CD4-positive, alpha-beta T cell treated with Interleukin-12 subunit alpha and Interleukin-12 subunit beta, for 1 hour (primary cell): ENCODE measurements at places on chromosomes 3 and 15.

DNA sequence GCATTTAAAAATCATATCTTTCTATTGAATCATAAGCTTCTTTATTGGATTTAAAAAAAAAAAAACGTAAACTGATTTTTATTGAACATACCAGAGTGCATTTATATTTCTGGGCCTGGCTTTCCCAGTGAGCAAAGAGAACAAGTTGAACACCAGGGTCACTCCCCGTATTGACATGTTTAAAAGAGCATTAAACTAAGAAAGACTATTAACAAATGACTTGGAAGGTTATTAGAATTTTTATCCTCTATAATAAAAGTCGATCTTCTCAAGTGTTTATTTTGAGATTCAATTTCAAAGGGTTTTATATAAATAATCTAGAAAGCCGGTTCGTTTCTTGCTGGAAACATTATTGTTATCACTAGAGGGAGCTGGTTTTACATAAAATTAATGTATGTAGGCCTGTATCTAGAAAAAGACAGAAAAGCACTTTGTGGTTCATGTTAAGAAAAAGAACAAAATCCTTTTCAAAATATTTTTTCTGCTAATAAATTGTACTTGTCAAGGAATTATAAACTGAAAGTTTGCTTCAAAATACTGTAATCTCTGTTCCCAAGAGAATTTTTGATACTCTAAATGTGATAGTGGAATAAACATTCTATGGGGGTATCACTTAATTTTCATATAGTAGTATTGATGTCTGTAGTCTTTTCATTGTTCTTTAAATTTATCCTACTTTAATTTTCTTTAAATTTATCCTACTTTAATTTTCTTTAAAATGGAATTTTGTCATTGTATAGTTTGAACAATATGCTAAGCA is 321.8 kb upstream of the MME start:
- DNase-seq = no peak

DNA sequence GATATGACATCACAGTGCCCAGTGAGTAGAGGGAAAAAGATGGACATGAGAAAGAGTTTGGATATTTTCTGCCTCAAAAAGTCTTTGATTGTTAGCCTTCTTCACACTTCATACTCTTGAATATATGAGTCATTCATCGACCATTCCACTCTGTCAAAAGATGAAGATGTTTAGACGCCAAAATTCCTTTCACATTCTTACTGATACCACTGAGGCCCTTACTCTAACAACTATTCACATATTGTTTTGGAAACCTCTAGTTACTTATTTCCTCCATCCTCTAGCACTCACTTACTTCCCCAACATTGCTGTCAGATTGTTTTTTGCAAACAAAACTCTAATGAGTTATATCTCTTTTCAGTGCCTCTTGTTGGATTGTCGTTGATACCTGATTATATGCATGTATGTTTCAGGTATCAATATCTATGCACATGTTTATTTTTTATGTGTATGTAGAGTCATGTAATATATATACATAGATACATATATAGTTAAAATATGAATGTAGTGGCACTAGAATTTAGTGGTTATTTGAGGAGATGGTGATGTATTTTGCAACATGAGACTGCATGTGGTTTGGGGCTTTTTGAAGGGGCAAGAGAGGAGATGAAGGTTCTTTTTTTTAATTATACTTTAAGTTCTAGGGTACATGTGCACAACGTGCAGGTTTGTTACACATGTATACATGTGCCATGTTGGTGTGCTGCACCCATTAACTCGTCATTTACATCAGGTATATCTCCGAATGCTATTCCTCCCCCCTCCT is 40.0 kb upstream of the OR5H6 start:
- DNase-seq = no peak

DNA sequence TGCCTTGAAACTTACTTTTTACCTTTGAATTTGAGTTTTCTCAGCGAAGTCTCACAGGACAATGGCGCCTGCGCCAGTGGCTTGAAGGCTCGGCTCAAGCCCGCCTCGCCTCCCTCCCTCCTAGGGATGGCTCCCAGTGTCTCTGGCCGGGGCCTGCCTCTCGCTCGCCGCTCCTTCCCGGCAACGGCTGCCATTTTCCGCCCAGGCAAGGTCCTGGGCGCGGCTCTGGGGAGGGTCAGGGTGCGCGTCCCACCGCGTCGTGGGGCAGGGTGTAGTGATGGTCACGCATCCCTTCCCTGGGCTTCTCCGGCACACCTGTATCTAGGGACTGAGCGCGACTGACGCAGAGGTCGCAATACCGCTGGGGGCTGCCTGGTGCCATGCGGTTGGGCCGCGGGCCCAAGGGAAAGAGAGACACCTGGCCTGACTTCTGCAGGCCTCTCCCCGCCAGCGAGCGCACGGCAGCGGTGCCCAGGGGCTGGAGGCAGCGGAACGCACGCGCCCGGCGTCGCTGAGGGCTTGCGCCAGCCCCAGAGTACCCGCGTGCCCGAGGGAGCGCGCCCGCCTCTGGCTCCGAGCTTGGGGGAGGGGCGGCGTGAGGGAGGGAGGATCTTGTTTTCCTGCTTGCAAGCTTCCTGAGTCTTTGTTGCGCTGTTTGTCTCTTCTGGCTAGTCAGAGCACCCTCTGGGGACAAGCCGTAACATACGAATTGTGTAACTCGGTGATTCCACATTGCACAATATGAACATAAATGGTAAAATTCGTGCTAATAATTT is 20.7 kb upstream of the FEM1B start:
- peak; percentile 61 for DNase-seq

GRCh38 chr3:116445990-116446389 is 703 bp upstream of the LSAMP start:
- DNase-seq = no peak

- DNase-seq = no peak
Measured at GRCh38 chr15:23787346-23788105, 100.4 kb upstream of the NDN start.

GRCh38 chr15:89383365-89384175 is 48.9 kb upstream of the POLG start:
- no peak for DNase-seq

- DNase-seq = no peak
Measured at GRCh38 chr3:177705976-177706823, 508.9 kb upstream of the TBL1XR1 start.

DNA sequence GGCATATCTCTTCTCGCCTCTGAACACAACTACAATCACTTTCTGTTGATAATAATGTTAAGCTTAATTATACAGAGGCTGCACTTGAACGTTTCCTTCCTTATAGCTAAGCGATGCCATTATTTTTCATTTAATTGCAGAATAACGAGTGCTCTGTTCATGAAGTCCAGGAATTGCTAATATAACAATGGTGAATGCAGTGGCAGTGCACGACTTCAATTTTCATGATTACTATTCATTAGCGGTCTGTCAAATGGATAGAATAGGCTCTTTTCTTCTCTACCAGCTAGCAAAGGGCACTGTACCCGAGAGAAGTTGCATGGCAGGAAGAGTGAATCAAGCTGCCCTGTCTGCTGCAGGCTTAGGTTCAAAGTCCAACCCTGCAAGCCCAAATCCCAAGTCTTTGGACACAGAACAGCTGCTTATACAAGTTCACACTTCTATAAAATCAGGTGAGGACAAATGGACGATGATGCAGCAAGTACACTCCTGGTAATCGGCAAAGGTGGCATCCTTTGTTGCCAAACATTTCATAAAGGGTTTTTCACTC is 75.6 kb downstream of the PDZRN3 start:
- no peak for DNase-seq

DNA sequence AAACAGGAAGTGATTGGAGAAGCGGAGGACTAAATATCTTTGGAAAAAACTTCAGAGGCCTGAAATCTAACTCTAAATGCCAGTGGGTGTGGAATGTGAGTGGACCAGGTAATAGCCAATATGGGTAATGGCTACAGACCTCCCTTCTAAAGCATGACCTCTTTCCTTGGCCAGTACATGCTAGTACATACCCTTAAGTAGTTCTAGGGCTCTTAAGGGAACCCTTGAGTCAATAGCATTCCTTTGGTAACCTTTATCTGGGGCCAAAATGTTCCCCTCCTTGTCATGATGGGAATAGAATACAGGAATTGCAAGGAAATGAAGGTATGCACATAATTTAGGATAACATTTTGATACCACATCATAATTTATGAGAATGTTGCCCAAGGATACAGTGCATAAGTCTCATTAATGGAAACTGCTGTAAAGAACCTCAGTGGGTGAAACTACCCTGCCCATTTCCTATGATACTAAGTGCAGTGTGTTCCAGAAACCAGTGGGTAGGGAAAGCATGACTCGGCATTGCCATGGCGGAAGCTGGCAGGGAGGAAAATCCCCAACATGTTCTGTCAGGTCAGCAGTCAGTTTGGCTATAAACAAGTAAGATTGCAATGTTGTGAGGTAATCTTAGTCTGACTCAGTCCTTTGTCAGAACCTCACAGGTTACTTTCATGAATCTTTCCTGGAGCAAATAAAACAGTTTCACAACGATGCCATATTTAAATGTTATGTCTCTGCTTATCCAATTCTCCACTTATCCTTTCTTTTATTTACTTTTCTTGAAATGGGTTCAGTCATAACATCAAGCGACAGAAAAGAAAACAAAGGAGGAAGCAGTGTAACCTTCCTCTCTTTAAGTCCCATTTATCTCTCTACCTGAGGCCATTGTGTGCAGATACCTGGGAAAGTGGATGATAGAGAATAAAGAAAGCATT is 23.5 kb upstream of the RAP2B start:
- DNase-seq = peak; percentile 15

DNA sequence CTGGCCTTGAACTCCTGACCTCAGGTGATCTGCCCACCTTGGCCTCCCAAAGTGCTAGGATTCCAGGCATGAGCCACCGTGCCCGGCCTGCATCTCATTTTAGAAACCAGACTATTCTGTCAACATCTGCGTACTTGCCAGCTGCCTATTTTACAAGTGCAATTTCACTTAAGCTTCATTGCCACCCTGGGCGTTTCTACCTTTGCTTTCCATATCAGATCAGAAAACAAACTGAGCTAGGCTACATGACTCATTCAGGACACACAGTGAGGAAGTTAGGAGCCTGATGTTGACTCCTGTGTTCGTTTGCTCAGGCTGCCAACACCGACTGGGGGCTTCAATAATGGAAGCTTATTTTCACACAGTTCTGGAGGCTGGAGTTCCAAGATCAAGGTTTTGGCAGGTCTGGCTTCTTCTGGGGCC is 42.3 kb upstream of the KLHL25 start:
- DNase-seq = no peak

- DNase-seq = no peak
Measured at GRCh38 chr3:35064761-35065160, 574.6 kb upstream of the ARPP21 start.

DNA sequence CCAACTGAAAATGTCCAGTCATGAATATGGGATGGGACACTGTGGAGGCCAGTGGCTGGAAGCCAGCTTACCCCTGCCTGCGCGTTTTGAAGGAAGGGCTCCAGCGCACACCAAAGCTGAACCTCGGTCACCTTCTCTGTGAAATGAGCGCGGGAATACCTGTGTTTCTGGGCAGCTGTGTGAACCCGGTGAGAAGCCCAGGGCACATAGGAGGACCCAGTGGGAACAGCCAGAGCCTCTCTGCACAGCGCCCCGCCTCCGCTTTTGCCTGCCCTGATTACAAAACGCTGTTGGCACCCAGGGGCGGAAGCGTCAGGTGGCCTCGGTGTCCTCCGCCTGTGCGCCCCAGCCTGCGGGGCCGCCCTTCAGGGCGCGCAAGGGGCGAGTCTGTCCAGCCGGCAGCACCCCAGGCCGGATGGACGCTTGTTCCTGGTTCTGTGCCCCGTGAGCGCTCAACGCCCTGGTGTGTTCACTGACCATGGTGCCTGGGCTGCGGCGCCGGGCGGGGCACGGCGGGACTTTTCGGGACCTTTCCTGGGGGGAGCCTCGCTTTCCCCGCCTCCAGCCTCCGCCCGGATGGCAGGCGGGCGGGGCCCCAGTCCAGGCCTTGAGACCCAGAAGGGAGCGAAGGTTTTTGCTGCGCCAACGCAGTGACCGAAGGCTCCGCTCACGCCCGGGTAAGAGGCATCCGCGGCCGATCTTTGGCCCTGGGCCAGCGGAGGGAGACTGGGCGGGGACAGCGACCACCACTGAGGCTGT is at the start of gene SQOR:
SQOR (plus strand) TSS at position 598 of the 759 bp plus-strand sequence. CDS start 23,895 bp downstream, outside the sequence.
- peak; percentile 70 for DNase-seq

DNA sequence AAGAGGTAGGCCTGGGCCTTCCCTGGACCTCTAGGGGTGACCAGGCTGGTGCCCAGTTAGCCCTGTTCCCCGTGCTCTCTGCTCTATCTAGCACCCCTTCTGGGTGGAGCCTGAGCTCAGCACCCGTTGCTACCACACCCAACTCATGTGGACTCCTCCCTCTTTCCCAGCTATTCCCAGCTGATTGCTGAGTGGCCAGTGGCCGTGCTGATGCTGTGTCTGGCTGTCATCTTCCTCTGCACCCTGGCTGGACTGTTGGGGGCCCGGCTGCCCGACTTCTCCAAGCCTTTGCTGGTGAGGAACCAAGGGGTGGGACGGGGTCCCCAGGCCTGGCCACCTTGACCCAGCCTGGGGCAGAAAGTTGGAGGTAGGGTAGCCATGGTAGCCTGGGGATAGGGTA is 6.2 kb downstream of the DISP2 start:
- no peak for DNase-seq

DNA sequence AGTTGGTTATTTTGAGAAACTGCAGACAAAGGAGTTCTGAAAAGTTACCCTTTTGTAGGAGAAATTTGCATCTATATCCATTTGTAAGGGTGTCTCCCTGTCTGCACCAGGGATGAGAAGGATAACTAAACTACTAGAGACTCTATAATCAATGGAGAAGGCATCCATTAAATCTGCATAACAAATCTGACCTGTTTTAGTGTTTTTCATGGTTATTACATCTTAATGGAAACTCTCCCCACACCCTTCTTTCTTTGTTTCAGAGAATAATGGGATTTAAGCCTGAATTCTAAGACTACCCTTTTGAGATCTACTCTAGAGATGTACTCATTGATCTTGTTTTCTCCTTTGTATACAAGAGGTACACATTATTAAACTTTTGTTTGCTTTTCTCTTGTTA is 82.0 kb upstream of the DAZL start:
- DNase-seq = no peak

- no peak for DNase-seq
Measured at GRCh38 chr3:37291275-37291700, 116.9 kb upstream of the LRRFIP2 start.

DNA sequence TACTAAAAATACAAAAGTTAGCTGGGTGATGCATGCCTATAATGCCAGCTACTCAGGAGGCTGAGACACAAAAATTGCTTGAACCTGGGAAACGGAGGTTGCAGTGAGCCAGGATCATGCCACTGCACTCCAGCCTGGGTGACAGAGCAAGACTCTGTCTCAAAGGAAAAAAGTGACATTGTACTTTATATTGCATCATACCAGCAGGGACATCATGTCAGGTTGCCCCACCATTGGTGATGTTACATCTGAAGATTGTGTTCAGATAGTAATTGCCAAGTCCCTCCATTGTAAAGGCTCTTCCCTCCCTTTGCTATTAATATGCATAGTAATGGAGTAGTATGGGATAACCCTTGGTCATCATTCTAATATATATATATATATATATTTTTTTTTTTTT is 44.8 kb downstream of the FOXL2 start:
- no peak for DNase-seq

GRCh38 chr3:131421301-131421700 is 39.7 kb downstream of the NUDT16 start:
- DNase-seq = no peak
